ENCODE measurements at places on chromosomes 3 and 15.

- no peak for DNase-seq
Observed at GRCh38 chr15:36278219-36278618, 301.2 kb upstream of the CDIN1 start.

- no peak for DNase-seq
Observed at GRCh38 chr3:136296960-136297359, 46.8 kb downstream of the PCCB start.

DNA sequence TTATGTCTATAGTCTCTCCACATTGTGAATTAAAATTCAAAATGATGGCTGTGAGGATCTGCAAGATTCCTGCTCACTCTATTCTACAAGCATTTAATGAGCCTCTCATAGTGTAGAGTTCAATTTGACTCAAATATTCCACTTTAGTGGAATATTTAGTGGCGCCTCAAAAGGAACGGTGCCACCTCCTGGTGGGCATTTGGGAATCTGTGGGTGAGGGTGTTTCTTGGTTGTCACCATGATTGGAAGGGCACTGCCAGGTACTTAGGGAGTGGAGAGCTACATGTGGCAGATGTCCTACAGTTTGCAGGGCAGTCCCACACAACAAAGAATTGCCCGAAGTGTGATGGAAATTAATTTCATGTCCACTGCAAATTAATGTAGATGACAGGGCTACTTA lies 21.5 kb upstream of the KCNMB3 start:
- DNase-seq, result no peak

DNA sequence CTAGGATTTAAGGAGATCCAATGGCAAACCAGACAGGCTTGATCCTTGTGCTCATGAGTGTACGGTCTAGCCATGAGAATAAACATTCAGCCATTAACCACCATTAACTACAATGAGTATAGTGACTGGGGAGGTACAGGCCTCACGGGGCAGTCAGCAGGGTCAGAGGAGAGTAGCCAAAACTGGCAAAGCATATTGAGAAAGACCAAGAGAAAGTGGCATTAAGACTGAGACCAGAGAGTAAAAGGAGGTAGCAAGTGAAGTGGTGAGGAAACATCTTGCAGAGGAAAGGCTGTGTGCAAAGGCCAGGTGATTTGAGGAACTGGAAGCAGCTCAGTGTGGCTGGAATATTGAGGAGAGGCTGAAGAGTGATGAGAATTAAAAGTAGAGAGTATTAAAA lies 407.2 kb upstream of the LMCD1 start:
- no peak for DNase-seq

- no peak for DNase-seq
Observed at GRCh38 chr3:194690501-194691372, 5.1 kb downstream of the FAM43A start.

- no peak for DNase-seq
Observed at GRCh38 chr3:151226088-151226563, 23.1 kb upstream of the GPR171 start.

Measured in cortex of kidney (tissue), 1 donor.